ENCODE measurements at places on chromosomes 5 and 9.

DNA sequence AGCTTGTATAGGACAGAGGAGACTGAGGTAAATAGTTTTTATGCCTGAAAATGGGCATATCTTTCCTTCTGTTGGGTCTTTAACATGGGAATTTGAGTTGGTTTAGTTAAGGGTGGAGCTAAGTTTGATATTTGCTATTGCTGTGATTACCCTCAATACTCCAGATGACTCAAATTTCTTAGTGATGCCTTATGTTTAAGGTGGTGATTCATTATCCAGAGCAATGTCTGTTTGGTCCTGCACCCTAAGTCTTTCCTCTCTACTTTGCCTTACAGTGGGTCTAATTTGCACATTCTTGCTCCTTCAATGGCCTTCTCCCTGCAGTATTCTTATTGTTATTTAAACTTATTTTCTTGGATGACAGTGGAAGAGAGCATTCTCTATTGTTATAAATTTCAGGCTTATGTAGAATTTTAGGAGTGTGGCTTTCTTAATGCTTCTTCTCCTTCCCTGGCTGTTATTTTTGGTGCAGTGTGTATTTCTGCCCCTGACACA is 312.9 kb upstream of the RPS23 start:
- DNase-seq = no peak

- no peak for DNase-seq
Measured at GRCh38 chr9:100525563-100525962, 52.3 kb upstream of the CAVIN4 start.

DNA sequence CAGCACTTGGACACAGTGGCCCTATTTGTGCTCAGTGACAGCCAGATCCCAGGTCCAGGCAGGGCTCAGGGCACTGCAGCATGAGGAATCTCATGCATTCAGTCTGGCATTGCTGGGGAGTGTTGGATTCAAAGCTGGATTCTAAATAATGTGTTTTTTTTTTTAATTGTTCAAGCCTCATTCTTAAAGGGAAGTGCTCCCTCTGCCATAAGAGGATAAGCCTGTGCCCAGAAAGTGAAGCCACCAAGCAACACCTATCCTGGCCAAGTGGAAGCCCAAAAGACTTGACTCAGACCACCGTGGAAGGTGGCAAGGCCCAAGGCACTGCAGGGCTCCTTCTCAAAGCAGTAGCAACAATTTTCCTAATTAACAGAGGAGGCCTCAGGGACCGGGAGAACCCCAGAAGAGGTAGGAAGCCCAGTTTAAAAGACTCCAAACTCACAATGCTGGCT is 135.6 kb downstream of the ACTL7B start:
- DNase-seq = no peak

- no peak for DNase-seq
Measured at GRCh38 chr5:68243251-68243650, 27.7 kb downstream of the PIK3R1 start.

- no peak for DNase-seq
Measured at GRCh38 chr9:4475301-4475700, 15.0 kb upstream of the SLC1A1 start.

DNA sequence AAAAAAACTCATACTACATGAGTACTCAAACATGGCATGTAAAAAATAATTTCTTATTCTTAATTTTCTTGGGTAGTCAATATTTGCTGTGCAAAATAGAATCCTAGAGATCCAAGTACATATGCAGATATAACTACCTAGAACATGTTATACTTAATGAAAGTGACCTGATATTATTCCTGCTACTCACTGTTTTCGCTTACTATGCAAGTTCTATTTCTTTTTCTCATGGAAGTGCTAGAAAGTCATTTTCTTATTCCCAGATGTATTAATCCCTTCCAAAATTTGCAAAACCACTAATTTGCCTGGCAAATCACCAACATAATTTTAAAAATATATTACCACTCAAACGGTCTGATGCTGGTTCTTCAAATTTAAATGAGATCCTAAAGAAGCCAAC is 19.2 kb upstream of the PLAC8L1 start:
- DNase-seq = no peak

DNA sequence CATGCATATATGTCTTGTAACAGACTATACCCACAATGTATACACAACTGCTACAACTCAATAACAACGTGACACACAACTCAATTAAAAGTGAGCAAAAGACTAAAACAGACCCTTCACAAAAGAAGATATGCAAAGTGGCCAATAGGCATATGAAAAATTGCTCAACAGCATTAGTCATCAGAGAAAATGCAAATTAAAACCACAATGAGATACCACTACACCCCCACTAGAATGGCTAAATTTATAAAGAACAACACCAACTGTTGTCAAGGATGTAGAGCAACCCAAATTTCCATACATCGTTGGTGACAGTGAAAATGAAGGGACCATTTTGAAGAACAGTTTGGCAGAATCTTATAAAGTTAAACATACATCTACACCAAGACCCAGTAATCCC is 38.9 kb downstream of the GABRB2 start:
- DNase-seq = no peak

- DNase-seq = no peak
Measured at GRCh38 chr9:109806506-109807115, 26.6 kb downstream of the PALM2AKAP2 start.

GRCh38 chr5:100232736-100233135 is 302.4 kb upstream of the FAM174A start:
- no peak for DNase-seq

GRCh38 chr5:8523501-8523900 is 654.6 kb downstream of the MTRR start:
- DNase-seq = no peak

- no peak for DNase-seq
Measured at GRCh38 chr5:22460189-22460588, 393.0 kb downstream of the CDH12 start.

- DNase-seq = no peak
Measured at GRCh38 chr5:146302406-146302805, 36.2 kb upstream of the POU4F3 start.

GRCh38 chr5:119370486-119370885 is 14.7 kb downstream of the TNFAIP8 start:
- no peak for DNase-seq

DNA sequence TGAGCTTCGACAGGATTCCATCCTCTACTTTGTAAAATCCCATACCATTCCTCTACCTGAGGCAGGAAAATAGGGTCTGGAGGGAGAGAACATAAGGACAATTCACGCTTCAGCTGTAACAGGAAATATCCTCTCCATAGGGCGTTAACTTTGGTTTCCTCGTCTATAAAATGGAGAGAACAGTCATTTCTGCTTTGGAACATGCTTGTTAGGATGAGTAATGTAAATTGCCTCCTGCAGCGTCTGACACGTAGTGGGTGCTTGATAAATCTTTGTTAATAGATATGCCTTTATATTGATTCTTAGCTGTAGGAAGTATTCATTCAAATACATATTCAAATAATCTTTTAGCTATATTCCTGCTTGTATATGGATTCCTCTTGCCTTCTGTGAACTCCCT is 711 bp upstream of the SUB1 start:
- no peak for DNase-seq

- no peak for DNase-seq
Measured at GRCh38 chr9:127049581-127049980, 72.9 kb downstream of the ANGPTL2 start.

DNA sequence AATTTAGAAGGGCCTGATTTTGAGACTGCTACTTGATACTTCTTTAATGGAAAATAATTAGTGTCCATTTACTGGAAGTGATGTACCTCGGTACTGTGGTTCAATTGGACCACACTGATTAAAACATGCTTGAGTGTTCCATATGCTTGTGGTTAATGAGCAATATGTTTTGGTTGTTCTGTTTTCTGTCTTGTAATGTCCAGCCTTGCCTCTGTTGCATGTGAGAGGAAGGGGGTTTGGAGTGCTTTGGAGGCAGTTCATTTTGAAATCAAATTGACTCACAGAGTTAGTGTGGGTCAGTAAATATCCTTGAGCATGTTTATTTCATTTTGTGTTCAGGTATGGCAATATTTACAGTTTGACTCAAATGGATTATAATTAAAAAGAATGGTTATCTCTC is 334.4 kb downstream of the ARHGEF28 start:
- no peak for DNase-seq

DNA sequence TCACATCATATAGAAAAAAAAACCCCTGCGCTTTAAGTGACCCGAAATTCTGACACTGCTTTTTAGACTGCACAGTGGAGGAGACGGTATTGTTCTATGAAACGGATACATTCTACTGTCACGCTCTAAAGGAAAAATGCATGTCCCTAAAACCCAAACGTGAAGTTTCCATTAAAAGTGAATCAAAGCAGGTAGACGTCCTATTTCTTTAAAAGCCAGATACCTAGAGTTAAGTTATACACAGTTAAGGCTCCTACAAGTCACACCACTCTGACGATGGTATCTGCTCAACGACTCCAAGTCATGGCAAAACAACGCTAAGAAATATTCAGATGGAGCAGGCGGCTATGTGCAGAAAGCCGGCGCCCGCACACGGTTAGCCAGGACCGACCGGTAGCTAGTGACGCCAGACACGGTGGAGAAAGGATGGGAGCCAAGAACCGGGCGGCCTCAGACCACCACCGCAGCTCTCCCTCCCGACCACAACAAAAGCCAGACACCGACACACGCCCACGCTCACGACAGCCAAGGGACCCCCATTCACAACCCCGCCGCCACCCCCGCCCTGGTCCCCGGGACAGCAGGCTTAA is 734 bp downstream of the SKP1 start:
- no peak for DNase-seq

DNA sequence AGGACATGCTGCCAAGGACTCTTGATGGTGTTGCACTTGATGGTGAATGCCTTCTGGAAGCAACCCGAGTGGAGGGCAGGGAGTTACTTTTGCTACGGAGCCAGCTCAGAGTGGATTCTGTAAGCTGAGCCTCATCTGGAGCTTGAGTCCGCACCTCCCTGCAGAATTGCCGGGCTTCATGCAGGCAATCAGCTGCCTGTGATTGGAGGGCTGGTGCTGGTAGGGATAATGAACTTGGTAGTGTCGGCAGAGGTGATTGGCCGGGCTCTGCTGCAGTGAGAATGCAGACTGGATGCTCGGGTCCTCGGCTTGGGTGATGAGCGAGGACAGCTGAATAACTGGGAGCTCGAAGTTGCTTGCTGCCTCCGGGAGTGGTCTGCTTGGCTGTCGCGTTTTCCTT is 23.1 kb downstream of the SLC25A25 start:
- no peak for DNase-seq

- no peak for DNase-seq
Measured at GRCh38 chr5:151923866-151924476, 680 bp downstream of the GLRA1 start.

DNA sequence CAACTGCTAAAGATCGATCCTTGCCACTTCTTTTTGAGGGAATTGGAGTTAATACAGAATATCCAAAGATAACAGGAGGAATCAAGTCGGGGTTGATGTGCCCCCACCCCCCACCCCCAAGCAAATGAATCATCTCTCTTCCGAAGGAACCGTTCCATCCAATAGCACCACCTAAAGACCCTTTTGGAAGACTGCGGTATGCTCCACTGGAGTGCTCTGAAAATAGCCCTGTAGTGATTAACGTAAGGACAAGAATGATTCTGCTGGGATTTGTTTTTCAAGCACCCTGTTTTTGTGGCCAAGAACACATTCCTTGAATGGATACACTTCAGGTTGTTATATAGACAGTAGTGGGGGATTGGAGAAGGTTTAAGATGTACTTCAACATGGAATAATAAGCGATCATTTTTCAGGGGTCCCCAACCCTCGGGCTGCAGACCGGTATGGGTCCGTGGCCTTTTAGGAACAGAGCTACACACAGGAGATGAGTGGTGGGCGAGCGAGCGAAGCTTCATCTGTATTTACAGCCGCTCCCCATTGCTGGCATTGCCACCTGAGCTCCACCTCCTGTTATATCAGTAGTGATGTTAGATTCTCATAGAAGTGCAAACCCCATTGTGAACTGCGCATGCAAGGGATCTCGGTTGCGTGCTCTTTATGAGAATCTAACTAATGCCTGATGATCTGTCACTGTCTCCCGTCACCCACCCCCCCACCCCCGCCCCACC is 44.5 kb upstream of the TMEM252 start:
- no peak for DNase-seq
